ENCODE measurements at places on chromosomes 2 and 18.

DNA sequence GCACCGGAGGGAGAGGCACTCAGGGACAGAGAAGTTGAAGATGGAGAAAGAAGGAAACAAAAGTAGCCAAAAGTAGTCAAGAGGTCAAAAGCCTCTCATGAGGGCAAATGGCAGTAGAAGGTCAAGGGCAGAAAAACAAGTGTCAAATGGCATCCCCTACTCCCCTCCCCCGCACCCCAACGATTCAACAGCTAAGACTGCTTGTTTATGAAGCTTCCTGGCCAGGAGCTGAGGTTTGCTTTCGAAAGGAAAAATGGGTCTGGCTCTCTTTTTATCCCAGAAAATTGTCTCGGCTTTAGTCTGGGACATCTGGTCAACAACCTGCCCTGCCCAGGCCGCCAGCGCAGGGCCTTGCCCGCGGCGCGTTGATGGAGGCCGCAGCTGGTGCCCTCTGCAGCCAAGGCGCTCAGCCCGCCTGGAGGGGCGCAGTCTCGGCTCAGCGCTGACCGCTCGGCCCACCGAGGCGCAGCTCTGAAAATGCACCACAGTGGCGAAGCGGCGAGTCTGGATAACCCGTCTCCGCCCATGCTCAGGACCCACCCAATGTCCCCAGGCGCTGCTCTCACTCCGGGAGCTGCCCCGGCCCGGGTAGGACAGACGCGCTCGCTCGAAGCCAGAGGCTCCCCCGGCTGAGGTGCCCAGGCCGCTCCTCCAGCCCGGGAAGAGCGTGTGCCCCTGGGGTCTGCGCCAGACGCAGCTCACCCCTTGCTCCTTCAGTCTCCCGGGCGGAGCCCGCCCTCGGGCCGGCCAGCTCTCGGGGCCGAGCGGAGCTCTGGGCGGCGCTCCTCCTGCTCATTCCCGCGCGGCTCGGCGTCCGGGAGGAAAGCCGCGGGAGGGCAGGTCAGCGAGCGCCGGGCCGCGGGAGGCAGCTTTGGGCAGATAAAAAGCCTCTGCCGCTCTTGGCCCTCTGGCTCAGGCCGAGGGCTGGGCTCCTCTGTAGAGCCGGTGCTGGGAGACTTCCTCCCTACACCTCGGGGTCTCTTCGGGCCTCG is 1.8 kb upstream of the TBR1 start:
- no peak for DNase-seq

GRCh38 chr2:152611458-152612231 is 105.6 kb downstream of the PRPF40A start:
- no peak for DNase-seq

- DNase-seq = no peak
Observed at GRCh38 chr18:54181856-54182602, 42.4 kb downstream of the MBD2 start.

DNA sequence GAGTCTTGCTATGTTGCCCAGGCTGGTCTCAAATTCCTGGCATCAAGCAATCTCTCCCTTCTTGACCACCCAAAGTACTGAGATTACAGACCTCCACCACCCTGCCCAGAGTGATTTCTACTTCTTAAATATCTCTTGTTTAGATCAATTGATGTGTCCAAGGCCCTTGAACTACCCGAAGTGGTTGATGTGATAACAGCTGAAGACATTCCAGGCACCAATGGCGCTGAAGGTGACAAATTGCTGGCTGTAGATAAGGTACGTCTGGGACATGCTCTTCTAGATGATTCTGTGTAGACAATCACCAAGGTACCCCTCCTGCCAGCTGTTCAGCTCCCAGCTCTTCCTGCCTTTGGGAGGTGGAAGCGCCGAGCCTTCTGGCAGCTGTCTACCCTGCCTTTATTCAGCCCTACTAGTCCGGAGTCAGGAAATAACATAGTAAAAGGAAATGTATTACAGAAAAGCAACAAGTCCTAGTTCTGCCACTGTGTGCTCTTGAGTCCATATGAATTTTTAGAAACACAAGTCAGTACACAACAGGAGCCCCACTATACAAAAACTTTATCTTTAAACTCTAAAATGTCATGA is 61.3 kb upstream of the BZW1 start:
- DNase-seq = no peak

- DNase-seq = no peak
Observed at GRCh38 chr18:916562-916961, 11.9 kb downstream of the ADCYAP1 start.

DNA sequence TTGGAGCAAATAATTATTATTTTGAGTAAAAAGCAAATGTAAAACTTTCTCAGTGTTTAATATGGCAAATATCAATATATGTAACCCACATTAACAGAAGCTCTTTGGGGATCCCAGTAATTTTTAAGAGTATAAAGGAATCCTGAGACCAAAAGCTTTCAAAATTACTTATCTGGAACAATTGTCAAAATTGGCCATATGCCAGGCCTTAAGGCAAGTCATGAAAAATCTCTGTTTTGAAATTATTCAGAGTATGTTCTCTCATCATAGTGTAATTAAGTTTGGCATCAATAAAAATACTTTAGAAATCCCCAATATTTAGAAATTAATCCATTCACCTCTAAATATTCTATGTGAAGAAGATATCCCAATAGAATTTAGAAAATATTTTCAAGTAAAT is 225.3 kb upstream of the ARL4C start:
- DNase-seq = no peak

DNA sequence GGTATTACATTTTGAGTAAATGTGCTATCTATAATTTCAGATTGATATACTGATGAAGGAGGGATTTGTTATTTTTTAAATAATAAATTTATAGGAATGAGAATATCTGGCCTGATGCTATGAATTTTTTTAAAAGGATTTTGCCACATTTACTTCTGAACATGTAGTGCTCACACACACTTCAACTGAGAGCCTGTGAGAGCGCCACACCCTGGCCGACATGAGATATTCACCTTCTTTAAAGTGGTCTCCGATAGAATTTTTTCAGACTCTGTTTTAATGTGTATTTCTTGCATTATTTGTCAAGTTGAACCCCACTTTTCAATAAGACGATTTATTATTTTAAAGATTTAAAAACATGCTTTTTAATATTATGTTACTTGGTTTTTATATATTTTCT is 813.3 kb downstream of the DCC start:
- DNase-seq = no peak

DNA sequence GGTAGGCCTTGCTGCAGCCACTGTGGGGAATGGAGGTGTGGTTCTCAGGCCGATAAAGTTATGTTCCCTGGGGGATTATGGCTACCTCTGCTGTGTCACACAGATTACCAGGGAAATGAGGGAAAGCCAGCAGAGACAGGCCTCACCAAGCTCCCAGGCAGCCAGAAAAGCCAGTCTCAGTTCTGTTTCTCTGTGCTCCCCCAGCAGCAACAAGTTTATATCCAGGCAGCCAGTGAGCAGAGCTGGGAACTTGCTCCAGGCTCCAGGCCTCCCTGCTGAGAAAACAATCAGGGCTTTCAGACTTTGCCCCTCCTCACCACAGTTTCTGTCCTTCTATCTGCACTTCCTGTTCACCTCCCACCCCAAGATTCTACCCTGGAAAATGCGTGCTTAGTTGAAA is 596.6 kb upstream of the GYPC start:
- DNase-seq = no peak

- no peak for DNase-seq
Observed at GRCh38 chr2:108565778-108566375, 31.6 kb downstream of the LIMS1 start.

DNA sequence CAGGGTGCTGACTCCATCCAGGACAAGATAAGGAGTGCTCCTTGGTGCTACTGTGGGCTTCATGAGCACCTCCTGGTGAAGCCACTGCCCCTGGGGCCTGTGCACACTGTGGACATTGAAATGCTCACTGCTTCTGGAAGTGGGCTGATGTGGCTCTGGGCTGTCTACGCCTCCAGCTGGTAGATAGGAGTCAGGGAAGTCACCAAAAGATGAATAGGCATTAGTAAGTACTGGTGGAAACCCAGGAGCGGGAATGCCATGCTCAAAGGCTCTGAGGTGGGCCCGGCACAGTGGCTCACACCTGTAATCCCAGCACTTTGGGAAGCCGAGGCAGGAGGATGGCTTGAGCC is 79.2 kb upstream of the MSH2 start:
- no peak for DNase-seq

DNA sequence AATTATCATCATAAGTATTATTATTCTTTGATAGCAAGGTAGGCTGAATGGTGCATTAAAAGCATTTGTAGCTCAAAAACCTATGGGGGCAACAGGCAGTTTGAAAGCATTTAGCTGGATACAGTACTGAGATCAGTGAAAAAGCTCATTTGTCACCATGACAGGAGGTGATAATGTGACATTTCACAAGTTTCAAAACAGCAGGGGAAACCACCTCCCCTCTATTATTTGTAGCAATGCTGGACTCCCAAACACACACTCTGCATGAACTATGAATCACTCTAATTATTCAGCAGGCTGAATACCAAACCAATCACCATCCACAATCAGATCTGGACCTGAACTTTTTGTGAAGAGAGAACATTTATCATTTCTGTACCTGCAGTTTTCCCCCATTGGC is 63.4 kb downstream of the MYO5B start:
- no peak for DNase-seq

GRCh38 chr2:28334527-28334894 is 58.1 kb upstream of the FOSL2 start:
- DNase-seq = no peak

- DNase-seq = no peak
Observed at GRCh38 chr2:215324811-215325210, 13.0 kb downstream of the ATIC start.

DNA sequence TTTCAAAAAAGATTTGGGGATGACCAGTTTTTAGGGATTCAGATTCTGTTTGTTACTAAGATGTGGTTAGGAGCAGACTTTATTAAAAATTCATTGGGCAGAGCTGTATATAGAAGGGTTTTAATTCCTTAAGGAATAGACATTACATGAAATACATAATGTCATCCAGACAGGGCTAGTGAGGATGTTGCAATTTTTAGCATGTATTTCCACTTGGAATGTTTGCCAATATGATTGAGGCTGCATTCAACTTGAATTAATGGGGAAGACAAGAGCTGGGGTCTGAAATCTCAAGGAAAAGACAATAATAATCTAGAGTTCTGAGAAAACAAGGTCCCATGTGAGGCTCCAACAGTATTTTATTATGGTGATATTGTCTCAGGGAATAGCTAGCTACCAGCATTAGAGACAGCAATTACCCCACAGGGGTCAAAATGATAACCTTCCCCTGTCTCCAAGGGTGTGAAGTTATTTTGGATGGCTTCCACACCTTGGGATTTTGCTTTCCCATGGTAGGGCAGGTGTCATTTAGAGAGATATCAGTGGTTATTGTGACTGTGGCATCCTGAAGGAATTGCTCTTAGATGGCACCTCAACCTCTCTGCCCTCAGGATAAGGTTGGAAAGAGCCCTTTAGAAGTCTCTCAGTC is 60.2 kb downstream of the VSNL1 start:
- no peak for DNase-seq

Measured in stimulated activated CD4-positive, alpha-beta T cell treated with anti-CD3 and anti-CD28 coated beads, TNF-alpha, amount 100 ng/mL, for 1 hour (primary cell).